T-helper 2 cell (primary cell): ENCODE measurements at places on chromosomes 5 and 9.
A peak's percentile ranks its signal among the peaks of the same experiment; 100 is the strongest.

DNA sequence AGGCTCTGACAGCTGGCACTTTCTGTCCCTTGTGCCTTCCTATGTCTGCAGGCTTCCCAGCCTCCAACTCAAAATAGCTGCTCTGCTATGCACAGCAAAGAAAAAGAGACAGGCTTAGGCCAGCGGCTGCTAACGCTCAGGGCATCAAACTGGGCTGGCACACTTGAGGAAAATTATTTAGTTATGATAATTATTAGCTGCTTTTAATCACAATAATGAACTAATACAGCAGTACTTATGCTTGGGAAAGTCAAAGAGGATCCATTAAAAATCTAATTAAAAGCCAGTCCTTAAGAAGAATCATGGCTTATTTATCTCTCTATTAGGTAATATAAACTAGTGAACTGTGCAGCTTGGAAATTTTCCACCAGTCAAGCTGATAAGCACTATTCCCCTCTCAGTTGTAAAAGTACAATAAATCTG is 233.2 kb downstream of the SLIT3 start:
- DNase-seq = no peak

- no peak for DNase-seq
Observed at GRCh38 chr9:112081918-112082729, 93.0 kb downstream of the SUSD1 start.

GRCh38 chr9:6133346-6134063 is 82.1 kb upstream of the IL33 start:
- DNase-seq = no peak

- DNase-seq = no peak
Observed at GRCh38 chr5:158801268-158801667, 298.4 kb downstream of the EBF1 start.

DNA sequence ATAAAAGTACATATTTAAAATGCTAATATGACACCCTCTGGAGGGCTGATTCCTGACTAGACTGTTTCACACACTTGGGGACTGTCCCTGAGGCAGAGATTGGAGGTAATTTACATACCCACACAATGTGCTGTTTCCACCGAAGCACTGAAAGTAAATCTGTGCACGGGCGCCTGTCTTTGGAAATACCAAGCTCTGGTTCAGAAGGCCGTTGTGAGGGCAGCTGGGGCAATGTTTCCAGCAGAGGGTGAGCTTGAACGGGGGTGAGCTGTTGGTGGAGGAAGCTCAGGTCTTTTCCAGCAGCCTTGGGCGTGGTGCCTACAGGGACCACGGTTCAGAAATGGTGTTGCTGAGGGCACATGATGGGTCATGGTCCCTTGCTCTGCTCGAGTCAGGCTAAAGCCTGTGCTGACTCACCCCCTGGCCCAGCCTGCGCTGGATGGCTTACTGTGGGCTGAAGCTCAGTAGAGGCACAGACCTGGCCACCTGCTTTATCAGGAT is 25.8 kb upstream of the HMCN2 start:
- DNase-seq = peak; percentile 85

GRCh38 chr9:134768709-134769351 is 111.8 kb upstream of the FCN2 start:
- DNase-seq = no peak

GRCh38 chr9:13158986-13159385 is 120.5 kb downstream of the MPDZ start:
- DNase-seq = no peak

DNA sequence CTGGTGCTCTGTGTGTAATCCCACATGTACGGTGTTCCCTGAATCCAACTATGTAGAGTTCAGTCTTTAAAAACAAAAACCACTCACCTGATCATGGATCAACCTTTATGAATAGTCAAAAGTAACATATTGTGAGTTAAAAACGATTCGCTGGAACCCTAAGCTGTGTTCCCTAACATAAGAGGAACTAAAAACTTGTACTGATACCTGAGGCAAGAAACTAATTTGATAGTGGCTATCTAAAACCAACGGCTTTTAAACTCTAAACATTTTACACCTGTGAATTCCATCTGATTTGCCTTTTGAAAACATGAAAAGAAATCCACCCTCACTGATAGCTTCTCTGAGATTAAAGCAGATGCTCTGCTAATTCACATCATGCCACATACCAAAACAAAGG is 101.5 kb downstream of the DEPDC1B start:
- DNase-seq = no peak
